ENCODE measurements at places on chromosomes 5 and 9.
A peak's percentile ranks its signal among the peaks of the same experiment; 100 is the strongest.

DNA sequence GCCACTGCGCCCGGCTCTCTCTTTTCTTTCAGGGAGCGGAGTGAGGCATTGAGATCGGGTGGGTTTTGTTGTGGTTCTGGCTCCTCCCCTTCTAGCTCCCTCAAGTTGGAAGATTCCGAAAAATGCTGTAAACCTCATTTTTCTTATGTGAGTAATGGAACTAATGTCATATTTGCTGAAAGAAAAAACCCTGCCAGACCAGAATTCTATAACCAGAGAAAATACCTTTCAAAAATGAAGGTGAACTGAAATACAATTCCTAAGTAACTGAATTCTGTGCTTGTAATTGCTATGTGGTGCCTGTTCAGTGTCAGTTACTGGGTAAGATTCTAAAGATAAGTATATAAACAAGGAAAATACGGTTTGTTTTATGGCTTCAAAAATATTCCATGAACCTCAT lies 30.9 kb upstream of the CDK20 start:
- no peak for DNase-seq

GRCh38 chr9:121557581-121558447 lies 58.2 kb upstream of the GGTA1 start:
- peak; percentile 5 for DNase-seq

- DNase-seq, result peak; percentile 32
Measured at GRCh38 chr9:88923653-88924288, 67.5 kb upstream of the S1PR3 start.

DNA sequence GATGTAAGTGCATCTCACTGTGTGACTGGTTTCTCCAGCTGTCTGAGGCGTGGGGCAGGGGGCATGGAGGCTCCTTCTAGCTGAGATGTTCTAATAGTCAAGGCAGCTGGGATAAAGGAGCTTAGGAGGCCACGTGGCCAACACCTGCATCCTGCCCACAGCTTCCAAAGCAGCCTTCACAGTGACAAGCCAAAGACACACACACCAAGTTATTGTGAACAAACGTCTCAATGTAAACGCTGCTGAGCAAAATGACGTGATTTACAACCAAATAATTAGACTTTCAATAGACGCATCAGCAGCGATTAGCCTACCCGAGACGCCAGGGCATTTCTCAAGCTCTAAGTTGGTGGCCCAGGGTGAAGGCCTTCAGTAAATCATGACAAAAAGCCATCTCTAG lies 23.2 kb upstream of the SLC25A51 start:
- DNase-seq, result no peak

- DNase-seq, result no peak
Measured at GRCh38 chr5:815449-815848, 30.9 kb upstream of the ZDHHC11B start.

DNA sequence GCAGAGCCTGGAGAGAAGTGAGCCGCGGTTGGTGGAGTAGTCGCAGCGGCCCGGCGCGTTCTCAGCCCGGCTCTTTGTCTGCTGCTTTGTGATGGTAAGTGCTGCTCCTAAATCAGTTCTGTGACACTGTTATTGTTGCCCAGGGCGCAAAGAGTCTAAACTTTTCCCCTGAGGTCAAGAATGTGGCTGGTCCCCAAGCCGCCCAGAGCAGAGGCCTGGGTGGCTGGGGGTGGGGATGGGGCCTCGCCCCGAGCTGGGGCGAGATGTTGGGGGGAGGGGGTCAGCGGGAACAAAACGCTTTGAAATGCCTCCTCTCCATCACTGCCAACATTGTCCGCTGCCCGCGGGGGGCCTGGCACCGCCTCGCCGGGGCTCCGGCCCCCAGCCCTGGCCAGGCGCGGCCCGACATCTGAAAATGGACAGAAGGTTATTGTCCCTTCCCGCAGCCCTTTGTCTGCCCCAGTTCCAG lies 11.7 kb upstream of the CERCAM start:
- DNase-seq, result no peak

DNA sequence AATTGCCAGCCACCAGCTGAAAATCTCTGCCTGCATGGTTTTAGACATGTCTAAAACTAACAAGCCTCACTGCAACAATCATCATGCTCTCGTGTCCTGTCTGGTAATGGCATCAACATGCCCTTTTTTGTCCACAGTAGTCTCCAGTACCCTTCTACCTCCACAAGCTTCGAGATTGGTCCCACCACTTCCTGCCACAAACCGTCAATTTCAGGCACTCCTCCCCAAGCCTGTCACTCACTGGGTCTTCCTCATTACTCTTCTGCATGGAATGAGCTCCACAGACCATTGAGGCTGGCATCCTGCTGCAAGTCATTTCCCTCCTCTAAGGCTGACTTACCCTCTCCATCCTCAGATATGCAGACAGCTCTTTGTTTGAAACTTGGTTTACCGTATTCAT lies 9.0 kb downstream of the LPAR1 start:
- DNase-seq, result no peak

DNA sequence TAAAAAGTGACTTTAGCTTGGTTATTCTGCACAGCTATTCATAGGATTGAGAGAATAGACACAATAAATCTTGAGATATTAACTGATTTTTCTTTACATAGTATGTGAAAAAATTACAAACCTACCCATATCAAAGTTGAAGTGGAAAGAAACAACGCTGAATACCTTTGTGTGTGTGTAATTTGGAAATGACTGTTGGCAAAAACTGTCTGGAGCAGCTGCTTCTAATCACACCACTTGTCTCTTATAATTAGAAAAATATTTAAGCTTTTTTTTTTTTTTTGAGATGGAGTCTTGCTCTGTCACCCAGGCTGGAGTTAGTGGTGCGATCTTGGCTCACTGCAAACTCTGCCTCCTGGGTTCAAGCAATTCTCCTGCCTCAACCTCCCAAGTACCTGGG lies 110.8 kb upstream of the POC5 start:
- no peak for DNase-seq

DNA sequence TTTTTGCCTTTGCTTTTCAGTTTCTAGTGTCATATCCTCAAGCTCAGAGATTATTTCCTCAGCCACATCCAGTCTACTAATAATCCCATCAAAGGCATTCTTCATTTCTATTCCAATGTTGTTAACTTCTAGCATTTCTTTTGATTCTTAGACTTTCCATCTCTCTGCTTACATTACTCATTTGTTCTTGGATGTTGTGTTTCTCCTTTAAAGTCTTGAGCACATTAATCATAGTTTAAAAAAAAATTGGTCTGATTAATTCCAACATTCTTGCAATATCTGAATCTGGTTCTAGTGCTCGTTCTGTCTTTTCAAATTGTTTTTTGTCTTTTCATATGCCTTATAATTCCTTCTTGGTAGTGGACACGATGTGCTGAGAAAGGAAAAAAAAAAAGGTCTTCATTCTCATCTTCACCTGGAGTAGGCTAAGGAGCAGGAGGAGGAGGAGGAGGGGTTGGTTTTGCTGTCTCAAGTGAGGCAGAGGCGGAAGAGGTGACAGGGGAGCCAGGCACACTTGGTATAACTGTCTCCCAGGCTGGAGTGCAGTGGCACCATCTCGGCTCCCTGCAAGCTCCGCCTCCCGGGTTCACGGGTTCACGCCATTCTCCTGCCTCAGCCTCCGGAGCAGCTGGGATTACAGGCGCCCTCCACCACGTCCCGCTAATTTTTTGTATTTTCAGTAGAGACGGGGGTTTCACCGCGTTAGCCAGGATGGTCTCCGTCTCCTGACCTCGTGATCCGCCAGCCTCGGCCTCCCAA lies 16.3 kb downstream of the PRXL2C start:
- no peak for DNase-seq

- DNase-seq, result no peak
Measured at GRCh38 chr9:124264823-124265233, 7.1 kb downstream of the NEK6 start.

DNA sequence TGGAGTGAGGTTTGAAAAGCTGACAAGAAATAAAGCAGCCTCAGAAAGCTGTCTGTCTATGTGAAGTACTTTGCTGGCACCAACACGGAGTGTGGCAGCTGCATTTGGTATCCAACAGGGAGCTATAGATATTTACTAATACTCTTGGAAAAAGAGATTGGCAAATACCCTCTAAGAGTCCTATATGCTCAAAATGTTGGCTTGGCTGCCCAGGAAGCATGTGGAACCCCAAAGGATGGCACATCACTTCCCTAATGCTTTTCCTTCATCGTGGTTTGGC lies 398.3 kb downstream of the TLE4 start:
- no peak for DNase-seq

- DNase-seq, result no peak
Measured at GRCh38 chr9:112494153-112494552, 7.5 kb downstream of the KIAA1958 start.

DNA sequence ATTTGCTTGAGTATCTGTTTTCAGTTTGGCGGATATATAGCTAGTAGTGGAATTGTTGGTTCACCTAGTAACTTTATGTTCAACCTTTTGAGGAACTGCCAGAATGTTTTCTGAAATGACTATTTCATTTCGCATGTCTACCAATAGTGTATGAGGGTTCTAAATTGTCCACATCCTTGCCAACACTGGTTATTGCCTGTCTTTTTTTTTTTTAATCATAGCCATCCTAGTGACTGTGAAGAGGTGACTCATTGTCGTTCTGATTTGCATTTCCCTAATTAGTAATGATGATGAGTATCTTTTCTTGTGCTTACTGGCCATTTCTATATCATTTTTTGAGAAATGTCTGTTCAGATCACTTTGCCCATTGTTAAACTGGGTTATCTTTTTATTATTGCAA lies 52.5 kb downstream of the PRLR start:
- DNase-seq, result no peak

- DNase-seq, result no peak
Measured at GRCh38 chr5:119011186-119011585, 22.8 kb upstream of the DTWD2 start.

GRCh38 chr9:129270205-129270604 lies 92.1 kb upstream of the IER5L start:
- DNase-seq, result peak; percentile 50

DNA sequence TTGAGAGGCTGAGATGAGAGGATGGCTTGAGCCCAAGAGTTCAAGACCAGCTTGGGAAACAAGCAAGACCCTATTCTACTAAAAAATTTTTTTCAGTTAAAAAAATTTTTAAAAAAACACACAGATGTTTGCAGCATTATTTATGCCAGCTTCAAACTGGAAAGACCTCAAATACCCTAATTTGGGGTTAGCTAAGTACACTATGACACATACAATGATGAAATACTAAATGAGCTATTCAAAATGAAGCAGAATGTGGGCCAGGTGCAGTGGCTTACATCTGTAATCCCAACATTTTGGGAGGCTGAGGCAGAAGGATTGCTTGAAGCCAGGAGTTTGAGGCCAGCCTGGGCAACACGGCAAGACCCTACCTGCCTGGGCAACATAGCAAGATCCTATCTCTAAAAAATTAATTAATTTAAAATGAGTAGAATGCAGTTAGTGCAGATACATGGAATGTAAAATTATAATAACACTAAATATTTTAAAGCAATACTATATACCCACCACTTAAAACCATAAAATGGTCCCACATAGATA lies 44.9 kb downstream of the LHFPL2 start:
- DNase-seq, result no peak

- no peak for DNase-seq
Measured at GRCh38 chr5:2205596-2206226, 323.0 kb upstream of the IRX4 start.

GRCh38 chr5:61538722-61539501 lies 206.9 kb downstream of the ZSWIM6 start:
- DNase-seq, result no peak

GRCh38 chr5:74384851-74385250 lies 255.7 kb downstream of the ENC1 start:
- no peak for DNase-seq

- DNase-seq, result no peak
Measured at GRCh38 chr5:2204366-2205184, 321.9 kb upstream of the IRX4 start.

DNA sequence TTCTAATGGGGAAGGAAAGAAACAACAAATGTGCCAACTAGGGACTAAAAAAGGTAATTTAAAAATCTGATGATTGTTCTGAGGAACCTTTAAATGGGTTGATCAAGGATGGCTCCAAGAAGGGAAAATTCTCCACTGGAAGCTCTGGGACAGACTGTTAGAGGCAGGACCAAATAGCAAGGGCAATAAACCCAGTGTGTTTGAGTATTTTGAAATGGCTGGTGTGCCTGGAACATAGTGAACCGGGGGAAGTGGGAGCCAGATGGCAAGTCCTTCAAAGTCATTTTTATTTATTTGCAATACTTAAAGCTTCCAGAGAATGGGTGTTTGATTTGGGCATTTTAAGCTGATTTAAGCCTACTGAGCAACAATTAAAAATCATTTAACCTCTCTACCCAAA lies 587.7 kb upstream of the MEF2C start:
- DNase-seq, result no peak

DNA sequence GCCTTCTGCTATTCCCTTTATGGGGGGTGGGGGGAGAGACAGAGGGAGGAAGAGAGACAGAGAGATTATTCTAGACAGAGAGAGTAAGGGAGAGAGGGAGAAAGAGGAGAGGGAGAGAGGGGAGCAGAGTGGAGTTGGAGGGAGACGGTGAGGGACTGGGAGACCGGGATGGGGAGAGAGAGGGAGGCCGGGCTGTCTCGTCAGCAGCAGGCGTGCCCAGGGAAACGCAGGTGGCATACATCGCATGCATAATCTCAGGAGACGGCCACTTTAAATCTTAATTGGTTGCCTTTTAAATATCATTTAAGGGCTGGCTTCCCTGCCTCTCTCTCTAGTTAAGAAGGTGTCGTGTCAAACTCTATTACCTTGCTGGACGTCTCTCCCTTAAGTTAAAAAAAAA lies 8.4 kb downstream of the IRX4 start:
- no peak for DNase-seq

- DNase-seq, result no peak
Measured at GRCh38 chr5:56323505-56323904, 90.4 kb upstream of the ANKRD55 start.

DNA sequence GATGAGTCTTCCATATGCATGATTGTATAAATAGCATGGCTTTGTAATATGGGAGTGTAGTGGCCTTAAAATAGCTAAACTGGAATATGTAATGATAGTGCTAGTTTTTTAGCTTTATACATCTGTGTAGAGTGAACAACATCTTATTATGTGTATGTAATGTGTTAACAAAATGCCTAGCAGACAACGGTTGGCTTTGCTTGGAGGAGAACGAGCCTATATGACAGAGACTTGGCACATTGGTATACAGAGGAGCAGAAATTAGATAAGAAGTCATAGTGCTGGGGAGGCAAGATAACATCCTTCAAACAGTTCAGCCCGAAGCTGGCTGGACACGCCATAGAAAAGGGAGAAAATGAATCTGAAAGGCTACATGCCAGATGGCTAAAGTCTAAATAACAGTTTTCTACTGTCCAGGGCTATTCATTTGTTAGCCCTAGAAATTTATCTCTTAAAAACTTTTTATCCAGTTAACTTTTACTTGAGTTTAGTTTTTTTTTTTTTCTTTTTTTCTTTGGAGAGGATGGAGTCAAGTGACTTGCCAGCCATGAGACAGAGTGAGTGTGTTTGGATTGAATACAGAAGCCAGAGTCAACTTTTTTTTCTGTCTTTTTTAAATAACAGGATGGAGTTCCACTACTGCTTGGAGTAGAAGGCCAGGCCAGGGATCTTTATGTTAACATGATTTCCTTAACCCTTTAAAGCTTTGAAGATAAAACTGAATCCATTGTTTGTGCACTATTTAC lies 214.4 kb upstream of the ACTBL2 start:
- no peak for DNase-seq

Data from CD4-positive, alpha-beta T cell treated with Interleukin-21 for 1 hour (primary cell).